AG09319 (cell line): ENCODE measurements at places on chromosomes 7 and 10.

- no peak for DNase-seq
These were observed 1020.6 kb downstream of the XPNPEP1 start for GRCh38 chr10:108902619-108903285.

DNA sequence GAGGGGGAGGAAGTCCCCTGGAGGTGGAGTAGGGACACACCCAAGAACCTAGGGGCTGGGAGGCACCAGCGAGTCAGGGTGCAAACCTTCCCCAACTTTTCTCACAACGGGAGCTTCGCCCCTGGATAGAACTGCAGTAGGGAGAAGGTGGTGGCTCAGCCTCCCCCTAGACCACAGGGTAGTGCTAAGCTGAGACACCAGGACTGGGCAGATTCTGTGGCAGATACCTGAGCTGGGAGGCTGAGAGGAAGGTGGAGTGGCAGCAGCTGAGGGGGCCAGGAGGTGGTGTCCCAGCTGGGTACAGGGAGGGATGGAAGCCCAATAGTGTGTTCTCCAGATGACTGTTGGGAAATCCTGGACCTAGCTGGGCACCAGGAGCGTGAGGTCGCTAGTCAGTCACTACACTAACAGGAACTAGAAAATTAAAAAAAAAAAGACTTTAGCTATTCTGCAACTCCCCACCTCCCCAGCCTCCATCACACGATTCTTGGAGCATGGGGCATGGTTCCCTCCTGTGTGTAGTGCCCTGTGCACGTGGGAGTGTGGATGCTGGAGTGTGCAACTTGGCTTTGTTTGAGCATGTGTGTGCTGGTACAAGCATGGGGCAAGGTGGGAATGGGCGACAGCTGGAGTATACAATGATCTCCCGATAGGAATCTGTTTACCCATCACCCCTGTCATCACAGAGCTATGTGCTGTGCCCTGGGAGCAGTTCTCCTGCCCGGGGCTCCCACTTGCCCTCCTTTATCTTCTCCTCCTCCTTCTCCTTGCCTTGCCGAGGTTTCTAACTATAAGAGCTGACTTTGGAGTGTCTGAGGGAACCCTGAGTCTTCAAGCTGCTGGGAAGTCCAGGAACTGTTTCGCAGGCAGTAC, 8.8 kb upstream of the TRPV6 start:
- DNase-seq = no peak

DNA sequence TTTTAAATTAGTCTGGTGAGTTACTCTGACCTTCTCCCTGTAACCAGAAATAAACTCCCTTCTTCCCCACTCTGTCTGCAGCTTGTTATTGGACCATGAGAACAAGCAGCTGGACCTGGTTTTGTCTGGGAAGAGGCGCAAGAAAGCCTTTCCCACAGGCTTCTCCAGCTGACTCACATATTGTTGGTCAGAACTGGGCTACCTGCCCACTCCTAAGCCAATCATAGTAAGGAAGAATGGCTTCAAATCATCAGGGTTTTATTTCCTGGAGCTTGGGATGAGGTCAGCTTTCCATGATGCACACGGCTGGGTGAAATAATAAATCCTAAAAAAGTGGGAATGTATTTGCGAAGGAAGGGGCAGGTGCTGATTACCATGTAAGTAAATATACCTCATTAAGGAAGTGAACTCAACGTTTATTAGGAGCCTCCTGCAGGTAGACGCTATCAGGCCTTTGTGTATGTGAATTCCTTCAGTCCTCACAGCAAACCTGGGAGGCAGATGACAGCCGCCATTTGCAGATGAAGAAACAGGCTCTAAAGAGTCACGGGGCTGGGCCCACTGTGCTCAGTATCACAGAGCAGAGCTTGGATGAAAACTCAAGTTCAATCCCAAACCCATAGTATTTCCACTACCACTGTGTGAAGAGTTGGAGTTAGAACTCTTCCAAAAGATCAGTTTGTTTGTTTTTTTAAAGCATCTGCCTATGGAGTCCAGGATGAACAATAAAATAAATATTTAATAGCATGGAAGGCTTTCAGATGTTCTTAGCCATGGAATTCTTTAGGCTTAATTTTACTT, 32.8 kb downstream of the IL15RA start:
- peak; percentile 100 for DNase-seq

DNA sequence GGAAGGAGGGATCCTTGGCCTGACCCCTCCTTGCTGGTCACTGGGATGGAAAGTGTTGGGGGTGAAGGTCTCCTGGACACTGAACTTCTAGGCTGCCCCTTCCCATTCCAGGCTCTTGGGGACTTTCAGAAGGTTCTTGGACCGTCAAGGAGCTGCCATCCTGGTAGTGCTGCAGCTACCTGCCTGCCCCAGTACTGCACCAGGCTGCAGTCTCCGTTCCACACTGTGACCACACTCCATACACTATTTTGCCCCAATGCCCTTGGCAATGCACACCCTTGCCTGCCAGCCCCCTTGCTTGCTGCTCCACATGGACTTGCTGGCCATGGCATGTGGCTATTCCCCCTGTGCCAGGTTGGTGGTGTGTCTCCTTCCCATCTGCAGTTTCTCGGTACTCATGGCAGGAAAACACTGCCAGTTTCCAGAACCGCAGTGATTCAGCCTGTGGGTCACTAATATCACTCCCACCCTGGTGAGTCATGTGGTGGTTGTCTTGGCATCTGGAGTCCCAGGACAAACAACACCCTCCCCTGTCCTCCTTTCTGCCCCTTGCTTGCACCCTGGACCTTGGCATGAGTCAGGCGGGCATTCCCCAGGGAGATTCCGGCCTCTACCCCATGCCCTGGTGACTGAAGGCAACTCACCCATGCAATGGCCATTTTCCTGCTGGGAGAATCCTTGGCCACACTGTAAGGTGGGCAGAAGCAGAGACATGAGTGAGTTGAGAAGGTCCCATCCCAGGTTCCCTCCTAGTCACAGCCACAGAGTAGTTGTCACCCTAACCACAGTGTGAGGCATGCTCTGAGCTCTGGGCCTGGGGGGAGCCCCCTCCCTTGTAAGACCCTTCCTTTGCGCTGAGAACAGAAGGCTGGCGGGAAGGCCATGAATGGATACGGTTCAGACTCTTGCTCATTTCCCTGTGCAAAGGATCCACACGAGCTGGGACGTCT, 32.8 kb downstream of the GOLGA7B start:
- DNase-seq = peak; percentile 4

DNA sequence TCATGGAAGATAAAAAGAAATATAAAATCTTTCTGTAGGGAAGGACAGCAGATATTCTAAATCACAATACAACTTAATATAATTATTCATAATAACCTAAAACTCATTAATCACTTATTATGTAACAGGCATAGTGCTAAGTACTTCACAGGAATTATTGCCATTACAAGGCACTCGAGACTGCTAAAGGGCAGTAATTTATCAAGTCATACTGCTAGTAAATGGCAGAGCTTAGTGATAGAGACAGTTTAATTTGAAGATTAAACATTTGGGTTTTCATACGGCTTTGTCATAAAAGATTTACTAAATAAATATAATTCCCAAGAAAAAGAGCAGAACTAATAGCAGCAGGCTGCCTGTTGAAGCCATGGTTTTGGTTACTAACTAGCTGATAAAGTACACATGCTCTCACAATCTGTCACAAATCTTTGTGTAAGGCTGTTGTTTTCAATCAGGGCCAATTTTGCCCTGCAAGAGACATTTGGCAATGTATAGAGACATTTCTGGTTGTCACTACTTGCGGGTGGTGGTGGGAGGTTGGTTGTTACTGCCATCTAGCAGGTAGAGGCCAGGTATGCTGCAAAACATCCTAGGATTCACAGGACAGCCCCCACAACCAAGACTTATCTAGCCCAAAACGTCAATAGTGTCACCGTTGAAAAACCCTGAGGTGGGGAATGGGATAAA, 233.3 kb upstream of the CACNA2D1 start:
- no peak for DNase-seq

GRCh38 chr7:139748373-139748765, 29.4 kb downstream of the HIPK2 start:
- no peak for DNase-seq

GRCh38 chr7:103947026-103947655, 42.3 kb downstream of the RELN start:
- DNase-seq = no peak

- no peak for DNase-seq
These were observed 1180.3 kb downstream of the TYW1 start for GRCh38 chr7:68176974-68177373.

- peak; percentile 38 for DNase-seq
These were observed 539 bp upstream of the MKLN1 start for GRCh38 chr7:131327049-131327625.

DNA sequence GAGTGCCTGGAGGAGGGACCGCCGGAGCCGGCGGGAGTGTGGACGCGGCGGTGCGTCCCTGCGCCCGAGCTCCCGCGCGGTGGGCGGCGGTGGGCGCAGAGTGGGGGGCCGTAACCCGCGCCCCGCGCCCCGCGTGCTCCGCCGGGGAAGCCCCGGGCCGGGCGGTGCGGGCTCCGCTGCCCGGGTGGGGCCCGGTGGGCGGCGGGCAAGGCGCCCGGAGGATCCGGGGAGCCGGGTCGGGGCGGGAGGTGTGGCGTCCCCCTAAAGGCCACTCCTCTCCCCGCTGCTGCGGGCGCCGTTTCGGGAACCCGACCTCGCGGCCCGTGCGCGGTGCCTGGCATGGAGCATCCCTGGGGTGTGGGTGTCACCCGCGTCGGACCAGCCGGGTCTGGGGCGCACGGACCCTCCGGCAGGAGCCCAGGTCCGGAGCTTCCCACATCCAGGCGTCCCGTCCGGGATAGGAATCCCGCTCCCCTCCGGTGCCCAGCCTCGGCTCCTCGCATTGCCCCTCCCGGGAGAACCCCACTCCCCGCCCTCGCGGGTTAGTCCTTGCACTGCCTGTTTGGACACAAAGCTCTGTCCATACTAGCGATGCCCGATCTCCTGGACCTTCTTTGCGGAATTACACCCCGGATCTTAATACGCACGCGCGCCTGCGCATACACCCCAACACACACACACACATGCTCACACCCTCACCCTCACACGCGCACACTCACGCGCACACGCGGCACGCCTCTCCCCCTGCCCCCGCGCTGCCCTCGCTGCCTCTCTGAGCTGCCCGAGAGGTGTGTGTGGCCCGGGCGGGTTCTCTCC, 723 bp downstream of the MTURN start:
- DNase-seq = peak; percentile 40

DNA sequence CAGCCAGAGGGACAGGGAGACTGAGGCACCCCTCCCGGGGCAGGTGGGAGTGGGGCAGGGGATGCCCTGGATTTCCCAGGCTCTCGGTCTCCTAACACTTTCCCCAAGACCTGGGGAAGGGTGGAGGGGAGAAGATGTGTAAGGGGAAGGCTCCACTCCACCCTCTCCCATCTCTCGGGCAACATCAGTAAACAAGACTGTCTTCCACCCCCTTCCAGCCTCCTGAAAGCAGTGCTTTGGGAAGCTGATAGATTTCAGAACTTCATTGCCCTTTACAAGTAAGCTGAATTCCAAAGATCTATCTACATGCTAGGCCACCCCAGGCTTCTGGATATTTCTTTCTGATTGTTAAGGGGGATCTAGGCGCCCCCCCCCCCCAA, 3.7 kb downstream of the FLNC start:
- no peak for DNase-seq

- peak; percentile 40 for DNase-seq
These were observed 134.5 kb downstream of the NRBF2 start for GRCh38 chr10:63267414-63268148.

- no peak for DNase-seq
These were observed 49.5 kb upstream of the DNAJC1 start for GRCh38 chr10:22053048-22053447.

GRCh38 chr10:22634093-22634492, 80.3 kb downstream of the PIP4K2A start:
- DNase-seq = no peak

DNA sequence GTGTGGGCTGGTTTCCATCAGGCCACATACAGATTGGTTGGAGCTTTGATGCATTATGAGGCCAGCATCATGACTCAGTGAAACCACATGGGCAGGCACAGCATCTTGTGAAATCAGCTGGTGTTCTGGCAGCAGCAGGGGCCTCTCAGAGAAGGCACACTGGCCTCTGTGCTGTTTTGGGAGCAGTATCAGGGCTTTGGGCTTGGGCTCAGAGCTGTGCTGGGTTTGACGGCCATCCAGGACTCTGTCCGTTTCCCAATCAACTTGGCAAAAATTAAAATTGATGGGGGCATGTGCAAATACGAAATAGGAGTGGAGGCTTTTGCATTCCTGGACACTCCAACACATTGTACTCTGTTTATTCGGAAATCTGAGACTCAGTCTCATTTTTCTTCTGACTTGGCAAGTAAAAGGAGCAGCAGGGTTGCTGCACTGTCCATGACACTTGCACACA, 190.9 kb downstream of the BMPER start:
- DNase-seq = peak; percentile 93

GRCh38 chr7:110531186-110531585, 559.7 kb upstream of the LRRN3 start:
- DNase-seq = no peak

DNA sequence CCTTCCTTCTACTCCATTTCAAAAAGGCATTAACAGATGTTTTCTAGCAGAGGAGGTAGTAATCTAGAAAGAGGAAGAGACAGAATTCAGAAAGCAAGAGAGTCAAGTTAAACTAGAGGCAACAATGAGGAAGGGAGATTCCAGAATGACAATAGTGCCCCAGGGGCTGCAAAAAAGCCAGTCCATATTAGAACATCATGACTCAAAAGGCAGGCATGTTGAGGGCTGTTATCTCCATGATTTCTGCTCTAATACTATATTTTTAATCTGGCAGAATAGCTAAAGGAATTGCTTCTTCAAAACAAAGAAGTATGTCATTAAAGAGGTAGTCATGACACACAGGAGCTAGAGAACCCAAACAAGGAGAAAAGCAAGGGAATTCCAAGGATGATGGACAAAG, 599.6 kb downstream of the INHBA start:
- no peak for DNase-seq

- no peak for DNase-seq
These were observed 2.0 kb downstream of the CALY start for GRCh38 chr10:133334503-133335245.

GRCh38 chr7:27212497-27213432, 12.9 kb upstream of the HOXA13 start:
- no peak for DNase-seq

DNA sequence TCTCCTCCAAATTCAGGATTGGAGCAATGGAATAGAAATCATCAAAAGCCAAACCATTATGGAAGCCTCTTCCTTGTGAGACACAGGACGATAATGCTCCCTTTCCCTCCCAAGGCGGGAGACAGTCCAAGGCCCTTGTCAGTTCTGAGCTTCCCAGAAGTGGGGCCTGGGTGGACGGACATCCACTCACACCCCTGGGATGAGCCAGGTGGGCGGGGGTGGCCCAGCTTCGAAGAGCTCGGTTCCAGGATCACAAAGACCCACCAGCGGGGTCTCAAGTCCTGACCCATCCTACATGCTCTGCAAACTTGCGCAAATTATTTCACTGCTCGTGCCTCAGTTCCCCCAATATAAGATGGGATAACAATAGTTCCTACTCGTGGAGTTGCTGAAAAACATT, 10.1 kb upstream of the FOXL3 start:
- no peak for DNase-seq

- DNase-seq = no peak
These were observed 1133.4 kb downstream of the XPNPEP1 start for GRCh38 chr10:108789919-108790318.

DNA sequence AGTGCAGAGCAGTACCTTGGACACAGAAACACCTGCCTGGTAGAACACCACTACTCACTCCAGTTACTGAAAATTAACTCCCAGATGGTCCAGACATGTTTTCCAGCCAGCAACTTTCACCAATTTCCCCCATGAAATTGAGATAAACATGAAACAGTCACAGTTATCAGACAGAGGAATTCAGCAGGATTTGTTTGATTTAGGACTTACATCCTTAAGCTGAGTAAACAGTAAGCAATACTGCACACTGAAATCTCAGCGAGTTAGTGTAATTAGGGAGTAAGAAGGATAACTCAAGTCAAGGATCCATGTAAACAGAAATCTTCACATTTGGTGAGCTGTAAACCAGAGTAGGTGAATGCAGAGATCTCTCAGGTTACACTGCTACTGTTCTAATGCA, 353.5 kb downstream of the ELMO1 start:
- DNase-seq = no peak
